ENCODE measurements at places on chromosomes 16 and 17.

- no peak for DNase-seq
Observed at GRCh38 chr16:89907055-89907814, 11.4 kb upstream of the MC1R start.

GRCh38 chr17:45394564-45394912, 38.1 kb downstream of the ARHGAP27 start:
- no peak for DNase-seq

- DNase-seq, result no peak
Observed at GRCh38 chr16:80623376-80623775, 82.6 kb downstream of the DYNLRB2 start.

DNA sequence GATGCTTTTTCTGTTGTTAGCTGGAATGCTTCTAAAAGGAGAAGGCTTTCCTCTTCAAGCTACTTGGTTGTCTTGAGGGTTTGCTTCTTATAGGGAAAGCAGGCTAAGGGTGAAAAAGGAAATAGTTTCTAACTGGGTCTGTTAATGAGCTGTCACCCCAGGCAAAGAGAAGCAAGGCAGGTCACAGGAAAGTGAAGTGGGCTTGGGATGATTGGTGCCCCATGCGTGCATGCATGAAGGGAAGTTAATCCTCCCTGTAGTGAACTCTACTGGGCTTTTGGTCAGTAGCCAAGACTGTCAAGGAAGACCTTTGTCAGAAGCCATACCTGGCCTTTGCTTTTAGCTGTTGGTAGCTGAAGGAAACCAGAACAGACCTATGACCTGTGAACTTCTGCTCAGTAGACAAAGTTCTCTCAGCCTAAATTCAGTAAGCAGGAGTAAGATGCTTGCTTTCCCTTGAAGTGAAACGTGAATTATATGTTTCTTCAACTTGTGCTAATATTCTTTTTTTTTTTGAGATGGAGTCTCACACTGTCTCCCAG, 16.5 kb downstream of the TENT4B start:
- no peak for DNase-seq

GRCh38 chr17:63153488-63153887, 187.5 kb downstream of the TANC2 start:
- no peak for DNase-seq

GRCh38 chr16:57607676-57608461, 20.6 kb upstream of the ADGRG1 start:
- DNase-seq, result no peak

DNA sequence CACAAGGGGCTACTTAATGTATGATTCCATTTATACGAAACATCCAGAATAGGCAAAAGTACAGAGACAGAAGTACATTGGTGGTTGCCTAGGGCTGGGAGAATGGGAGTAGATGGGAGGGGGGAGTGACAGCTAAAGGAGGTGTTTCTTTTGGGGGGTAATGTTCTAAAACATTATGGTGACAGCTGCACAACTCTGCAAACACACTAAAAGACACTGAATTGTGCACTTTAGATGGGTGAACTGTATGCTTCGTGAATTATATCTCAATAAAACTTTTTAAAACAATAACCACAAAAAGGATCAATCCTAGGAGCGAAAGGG, 661 bp downstream of the LYRM9 start:
- no peak for DNase-seq

DNA sequence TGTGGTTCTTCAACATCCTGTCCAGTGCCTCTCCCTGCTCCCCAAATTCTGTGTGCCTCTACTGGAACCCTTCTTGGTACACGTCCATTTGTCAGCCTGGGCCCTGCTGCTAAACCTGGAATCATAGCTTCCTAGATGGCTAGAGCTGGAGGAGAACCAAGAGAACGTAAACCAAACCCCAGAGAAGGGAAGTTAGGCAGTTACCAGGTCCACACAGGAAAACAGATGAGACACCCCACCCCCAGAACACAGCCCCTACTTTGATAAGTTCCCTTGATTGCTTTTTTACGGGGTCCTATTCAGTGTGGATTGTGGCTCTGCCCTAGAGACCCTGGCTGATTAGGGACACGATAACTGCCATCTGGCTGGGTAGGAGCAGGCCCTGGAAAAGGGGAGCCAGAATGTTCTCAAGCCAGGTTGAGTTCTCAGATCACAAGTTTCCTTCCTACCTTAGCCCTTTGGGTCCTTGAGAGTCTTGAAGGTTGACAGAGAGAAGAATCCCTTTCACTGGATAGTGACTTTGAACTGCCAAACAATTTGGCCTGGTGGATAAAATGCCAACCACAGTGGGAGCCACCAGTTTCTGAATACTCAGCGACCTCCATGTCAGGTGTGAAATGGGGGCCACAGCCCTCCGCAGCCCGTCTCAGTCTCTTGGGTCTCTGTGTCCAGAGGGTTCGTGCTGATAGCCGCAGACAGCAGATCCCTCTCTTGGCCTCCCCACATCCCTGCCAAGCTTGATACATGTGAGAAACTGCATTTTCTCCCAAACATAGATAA, 7.9 kb downstream of the TBX4 start:
- no peak for DNase-seq

DNA sequence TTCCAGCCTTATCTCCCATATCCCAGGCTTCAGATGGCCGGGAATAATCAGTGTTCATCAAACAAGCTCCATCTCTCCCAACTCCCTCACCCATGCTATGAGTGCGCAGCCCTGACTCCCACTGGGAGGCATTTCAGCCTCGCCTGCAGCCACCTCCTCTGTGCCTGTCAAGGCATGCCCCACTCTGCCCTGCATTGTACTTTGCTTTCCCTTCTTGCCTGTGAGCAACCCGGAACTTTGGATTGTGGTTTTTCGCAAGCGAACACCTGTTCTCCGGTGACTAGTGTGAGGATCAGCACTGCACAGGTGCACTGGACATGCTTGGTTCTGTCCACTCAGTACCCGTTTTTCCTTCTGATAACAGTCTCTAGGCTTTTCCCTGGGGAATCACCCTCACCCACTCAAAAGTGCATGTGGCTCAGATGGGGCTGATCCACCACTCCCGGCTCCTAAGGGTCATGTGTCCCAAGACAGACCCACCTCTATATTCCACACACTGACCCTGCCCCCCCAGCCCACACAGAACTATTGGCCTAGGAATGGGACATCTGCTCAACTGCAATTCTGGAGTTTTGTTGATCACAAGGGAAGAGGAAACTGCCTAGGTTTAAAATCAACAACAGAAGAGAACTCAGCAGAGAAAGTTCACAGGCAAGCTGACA, 9.1 kb downstream of the CHST6 start:
- DNase-seq, result no peak

- no peak for DNase-seq
Observed at GRCh38 chr16:22071331-22071910, 20.9 kb upstream of the VWA3A start.

DNA sequence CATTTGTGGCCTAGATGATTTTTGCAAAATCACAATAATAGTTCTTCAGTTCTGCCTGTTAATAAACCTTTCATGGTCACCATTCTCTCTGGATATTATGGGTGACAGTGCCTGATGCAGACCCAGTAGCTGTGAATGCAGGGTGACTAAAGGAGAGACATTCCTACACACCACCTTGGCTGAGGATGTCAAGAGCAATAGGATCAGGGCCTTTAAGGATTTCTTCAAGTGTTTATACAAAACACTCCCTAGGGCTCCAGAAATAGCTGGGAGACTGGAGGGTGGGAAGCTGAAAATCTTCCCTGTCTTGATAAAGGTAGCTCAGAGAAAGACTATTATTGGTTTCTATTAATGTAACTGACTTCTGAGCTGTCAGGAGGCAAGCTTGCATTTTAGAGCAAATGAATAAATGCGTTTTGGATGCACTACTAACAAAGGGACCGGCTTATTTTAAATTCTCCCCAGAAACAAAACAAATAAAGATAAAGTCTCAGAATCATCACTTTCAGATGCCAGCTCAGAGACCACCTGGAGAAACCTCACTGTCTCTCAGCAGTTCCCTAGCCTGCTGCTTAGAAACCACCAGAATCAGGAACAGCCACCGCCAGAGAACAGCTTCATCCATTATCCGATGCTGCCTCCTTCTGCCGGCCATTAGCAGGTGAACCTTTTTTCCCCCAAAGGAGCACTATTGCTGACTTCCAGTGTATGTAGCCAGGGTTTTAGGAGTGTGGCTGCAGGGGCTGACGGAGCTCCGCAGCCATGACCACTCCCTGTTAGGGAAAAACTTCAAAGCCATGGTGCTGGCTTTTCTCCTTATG, 171.4 kb upstream of the DYNLRB2 start:
- peak; percentile 15 for DNase-seq

- DNase-seq, result no peak
Observed at GRCh38 chr16:53829186-53829747, 125.3 kb downstream of the FTO start.

All from substantia nigra (tissue), 51 donors.